ENCODE measurements at places on chromosomes 13 and 19. TPM values are rescaled to one million over a fixed set of nuclear protein-coding genes. Genes with fewer than 3 reads are reported as not detected.

DNA sequence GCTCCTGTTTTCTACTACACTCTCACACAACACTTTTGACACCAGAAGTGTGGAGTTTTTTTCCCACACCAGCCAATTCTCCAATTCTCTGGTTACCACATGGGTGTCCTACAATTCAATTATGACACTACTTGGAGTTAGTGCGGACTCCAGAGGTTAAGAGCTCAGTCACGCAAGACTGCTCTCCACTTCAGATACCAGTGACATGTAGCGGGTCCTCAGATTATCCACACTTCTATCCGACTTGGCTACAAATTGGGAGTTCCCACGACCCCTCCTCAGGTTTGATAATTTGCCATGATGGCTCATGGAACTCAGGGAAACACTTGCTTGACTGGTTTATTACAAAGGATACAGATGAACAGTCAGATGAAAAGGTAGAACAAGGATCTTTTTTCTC lies 32.9 kb downstream of the PAN3 start:
- DNase-seq = no peak

- no peak for DNase-seq
These were observed 20.8 kb upstream of the FBXL3 start for GRCh38 chr13:77047649-77048343.

- DNase-seq = no peak
These were observed 32.6 kb downstream of the RUBCNL start for GRCh38 chr13:46354156-46355087.

- no peak for DNase-seq
These were observed 100.3 kb downstream of the ARHGEF7 start for GRCh38 chr13:111215081-111216047.

GRCh38 chr13:113582841-113583631 lies 1.5 kb upstream of the TFDP1 start:
- DNase-seq = no peak

DNA sequence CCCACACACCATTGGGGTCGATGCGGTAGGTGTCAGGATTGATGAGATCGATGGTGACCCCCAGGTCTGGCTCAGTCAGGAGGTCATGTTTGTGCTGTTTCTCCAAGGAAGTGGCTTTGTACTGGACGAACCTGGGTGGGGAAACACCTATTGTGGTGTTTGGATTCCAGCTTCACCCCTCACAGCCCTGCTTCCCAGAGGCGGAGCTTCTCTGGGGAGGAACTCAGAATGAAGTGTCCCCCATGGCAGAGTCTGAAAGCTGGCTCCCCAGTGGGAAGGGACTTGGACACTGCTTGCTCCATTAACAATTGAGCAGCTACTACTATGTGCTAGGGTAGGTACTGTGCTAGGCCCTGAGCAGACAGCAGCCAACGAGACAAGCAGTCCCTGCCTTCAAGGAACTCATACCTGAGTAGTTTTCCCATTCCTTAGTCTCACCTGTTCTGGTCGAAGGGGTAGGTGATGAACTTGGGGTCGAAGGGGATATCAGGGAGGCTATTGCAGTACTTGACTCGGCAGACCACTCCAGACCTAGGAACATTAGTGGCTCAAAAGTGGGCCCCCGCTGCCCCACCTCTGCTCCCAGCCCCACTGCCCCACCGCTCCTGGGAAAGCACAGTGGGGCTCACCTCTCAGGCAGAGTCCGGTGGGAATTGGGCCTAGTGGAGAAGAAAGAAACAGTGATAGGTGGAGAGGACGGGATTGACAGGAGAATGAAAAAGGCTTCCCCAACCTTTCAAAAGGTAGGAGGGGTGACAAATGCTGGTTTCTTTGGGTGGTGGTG lies 1.1 kb downstream of the PAF1 start:
- no peak for DNase-seq

GRCh38 chr13:111874981-111875380 lies 192.0 kb upstream of the SOX1 start:
- DNase-seq = no peak

- DNase-seq = no peak
These were observed 28.0 kb downstream of the SPRY2 start for GRCh38 chr13:80312967-80313366.

- no peak for DNase-seq
These were observed 316.7 kb upstream of the KLHL1 start for GRCh38 chr13:70424928-70425327.

ZNF534 gene
- 0.87 TPM for polyA plus RNA-seq

ZNF358 gene
- 51.3 TPM for polyA plus RNA-seq

PPP2R1A gene
- 242 TPM for polyA plus RNA-seq
